Stimulated activated CD8-positive, alpha-beta memory T cell treated with anti-CD3 and anti-CD28 coated beads, Interleukin-4, amount 100 ng/mL, for 48 hours (primary cell): ENCODE measurements at places on chromosomes 5 and 9.

- DNase-seq = no peak
Measured at GRCh38 chr9:69046723-69047122, 11.2 kb downstream of the FXN start.

GRCh38 chr5:68055686-68056085 is 159.9 kb upstream of the PIK3R1 start:
- DNase-seq = no peak

DNA sequence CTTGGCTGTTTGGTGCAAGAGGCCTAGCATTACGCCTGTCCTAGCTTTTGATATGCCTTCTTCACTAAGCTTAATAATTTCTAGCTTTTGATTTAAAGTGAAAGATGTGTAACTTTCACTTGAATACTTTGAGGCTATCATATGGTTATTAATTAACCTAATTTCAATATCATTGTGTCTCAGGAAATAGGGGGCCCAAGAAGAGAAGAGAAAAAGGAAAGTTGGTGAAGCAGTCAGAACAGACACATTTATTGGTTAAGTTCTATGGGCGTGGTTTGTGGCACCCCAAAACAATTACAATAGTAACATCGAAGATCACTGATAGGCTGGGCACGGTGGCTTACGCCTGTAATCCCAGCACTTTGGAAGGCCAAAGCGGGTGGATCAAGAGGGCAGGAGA is 40.9 kb upstream of the F2RL2 start:
- no peak for DNase-seq

DNA sequence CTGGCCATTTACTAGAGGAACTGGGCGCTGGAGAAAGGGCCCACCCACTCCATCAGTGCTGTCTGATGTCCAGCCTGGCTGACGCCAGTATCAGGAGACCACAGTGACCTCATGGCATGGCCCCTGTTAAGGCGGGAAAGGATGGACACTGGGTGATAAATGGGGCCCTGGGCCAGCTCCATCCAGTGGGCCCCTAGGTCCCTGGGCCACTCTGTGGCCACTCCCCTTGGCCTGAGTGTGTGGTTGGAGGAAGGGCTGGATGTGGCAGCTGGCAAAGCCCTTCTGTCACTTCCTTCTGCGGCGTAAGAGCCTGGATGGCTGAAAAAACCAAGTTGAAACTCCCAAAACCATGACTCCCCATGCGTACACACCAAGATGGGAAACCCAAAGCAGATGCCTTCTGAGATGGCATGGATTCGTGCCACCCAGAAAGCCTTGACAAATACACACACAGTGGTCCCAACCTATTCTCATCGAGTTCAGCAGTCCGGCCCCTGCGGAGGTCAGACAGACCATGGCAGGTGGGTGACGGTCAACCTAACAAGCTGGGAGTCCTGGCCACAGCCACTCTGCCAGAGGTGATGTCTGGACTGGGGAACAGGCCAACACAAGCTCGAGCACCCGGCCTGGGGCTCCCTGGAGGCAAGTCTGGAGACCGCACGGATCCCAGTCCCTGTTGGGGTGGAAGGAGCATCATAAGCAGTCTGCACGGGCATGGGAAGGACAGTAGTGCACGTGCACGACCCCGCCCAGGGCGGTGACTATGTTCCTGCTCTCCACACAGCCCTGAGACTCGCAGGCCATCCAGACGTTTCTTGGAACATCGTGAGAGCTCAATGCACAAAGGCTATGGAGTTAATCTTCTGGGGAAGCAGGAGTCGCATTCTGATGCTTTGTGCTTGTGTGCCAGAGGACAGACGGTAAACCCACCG is 45.2 kb upstream of the NOTCH1 start:
- no peak for DNase-seq

DNA sequence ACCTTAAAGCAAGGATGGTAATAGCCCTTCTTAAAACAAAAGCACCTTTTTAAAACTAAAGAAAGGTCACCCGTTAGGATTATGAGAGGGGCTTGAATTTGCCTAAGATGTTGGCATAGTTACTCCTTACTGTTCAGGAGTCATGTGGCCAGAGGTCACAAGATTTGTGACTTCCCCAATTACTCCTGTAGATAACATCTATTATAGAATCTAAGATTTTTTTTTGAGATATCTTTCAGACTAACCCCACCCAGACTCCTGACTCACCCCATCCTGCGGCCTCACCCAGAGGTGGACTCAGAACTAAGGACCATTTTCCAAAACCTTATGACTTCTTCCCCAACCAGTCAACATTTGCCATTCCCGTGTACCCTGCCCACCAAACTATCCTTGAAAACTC is 2.4 kb downstream of the CD180 start:
- DNase-seq = no peak

GRCh38 chr5:107980923-107981692 is 310.4 kb upstream of the EFNA5 start:
- DNase-seq = no peak

DNA sequence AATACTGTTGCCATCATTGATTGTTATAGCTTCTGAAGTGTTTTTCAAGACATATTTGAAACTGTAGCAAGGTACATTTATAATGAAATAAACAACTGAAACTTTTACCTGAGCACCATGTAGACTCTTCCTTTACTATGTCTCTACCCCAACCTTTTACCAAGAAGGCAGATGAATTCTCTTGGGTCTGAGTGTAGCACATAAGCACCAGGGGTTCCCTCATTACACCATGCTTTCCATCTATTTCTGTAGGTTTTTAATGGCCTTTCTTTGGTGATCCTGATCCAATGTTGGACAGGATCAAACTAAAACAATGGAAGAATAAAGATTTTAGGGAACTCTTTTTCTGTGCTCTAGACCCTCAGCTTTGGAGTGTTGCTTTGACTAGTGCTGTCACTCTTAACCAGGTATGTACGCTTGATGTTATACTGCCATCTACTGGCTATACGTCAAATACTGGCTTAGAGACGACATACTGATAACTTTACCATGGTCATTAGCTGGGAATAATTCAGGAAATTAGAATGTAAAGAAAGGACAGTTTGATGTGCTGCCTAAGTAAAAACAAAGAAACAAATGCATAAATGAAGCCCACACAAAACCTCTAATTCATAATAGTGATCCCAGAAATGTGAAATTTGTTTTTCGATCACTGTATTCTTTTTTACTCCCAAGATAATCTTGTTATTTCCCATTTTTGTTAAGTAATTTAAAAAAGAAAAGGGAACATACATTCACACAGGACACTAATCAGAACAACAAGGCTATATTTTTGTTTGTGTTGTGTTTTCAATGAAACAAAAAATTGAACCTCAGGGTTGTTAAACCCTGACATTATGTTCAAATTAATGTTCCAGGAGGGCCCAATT is 30.7 kb downstream of the IFNW1 start:
- DNase-seq = no peak

- no peak for DNase-seq
Measured at GRCh38 chr5:154794525-154795234, 39.5 kb downstream of the LARP1 start.

GRCh38 chr9:15138357-15138686 is 168.7 kb downstream of the TTC39B start:
- DNase-seq = no peak

DNA sequence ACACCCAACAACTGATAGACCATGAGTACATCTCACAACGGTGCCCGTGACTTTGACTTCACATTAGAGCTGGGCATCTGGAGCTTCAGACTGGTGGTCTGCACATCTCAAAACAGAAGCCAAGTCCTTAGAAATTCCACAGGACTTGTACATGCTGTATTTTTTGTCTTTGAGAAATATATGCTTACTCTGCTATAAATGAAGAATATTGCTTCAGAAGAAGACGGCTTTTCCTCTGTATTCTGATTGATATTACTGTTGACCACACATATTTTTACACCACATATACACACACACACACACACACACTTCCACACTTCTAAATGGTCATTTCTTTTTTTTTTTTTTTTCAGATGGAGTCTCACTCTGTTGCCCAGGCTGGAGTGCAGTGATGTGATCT is 338.3 kb upstream of the KIF2A start:
- DNase-seq = no peak

- DNase-seq = no peak
Measured at GRCh38 chr9:87850391-87850790, 32.3 kb upstream of the SPATA31E1 start.

DNA sequence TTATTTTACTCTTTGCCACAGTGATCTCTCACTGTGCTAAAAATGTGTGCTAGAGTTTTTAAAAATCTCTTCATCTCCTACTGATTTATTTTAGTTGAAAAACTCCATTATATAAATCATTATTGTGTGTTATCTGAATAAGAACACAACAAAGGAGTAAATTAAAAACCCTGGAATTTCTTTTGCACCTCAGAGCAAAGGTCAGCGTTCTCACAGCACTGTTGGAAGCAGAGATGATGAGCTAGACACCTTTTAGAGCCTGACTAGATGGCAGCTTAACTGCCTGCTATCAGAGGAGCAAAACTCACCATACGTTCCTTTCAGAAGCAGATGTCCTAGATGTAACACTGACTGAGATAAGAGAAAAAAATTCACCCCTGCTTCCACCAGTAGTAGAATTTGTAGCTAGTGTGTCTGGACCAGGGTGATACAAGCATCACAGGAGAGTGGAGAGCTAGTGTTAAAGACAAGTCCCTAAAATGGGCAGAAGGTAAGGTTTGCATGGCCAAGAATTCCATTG is 147.1 kb downstream of the ENTREP1 start:
- DNase-seq = no peak

GRCh38 chr9:137277329-137278041 is at the start of gene TOR4A:
TSS of gene TOR4A (plus strand) at chr9:137277726. CDS start at chr9:137278690, 964 bp downstream.
- peak; percentile 68 for DNase-seq

GRCh38 chr9:132732326-132733259 is 62.3 kb downstream of the GTF3C4 start:
- no peak for DNase-seq

GRCh38 chr5:88556406-88556805 is 287.8 kb upstream of the TMEM161B start:
- DNase-seq = no peak

DNA sequence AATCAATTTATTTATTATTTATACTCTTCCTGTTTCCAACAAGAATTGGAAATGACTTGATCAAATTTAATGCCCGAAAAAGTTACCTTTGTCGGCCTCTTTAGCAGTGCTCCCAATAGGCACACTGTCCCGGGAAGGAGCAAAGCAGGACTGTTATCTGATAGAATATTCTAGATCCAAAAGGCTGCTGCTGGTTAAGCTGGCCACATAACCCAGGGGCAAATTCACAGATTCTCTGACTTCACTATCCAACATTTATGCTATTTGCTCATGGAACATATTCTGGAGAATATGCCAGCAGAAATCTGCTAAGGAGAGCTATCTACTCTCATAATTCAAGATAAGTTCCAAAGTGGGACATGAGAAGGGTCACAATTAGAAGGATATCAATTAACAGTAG is 100.2 kb upstream of the DMAC1 start:
- DNase-seq = no peak

GRCh38 chr5:56146674-56147073 is 86.5 kb downstream of the ANKRD55 start:
- DNase-seq = no peak

GRCh38 chr9:89426384-89426961 is 71.4 kb downstream of the SEMA4D start:
- DNase-seq = peak; percentile 73

- DNase-seq = peak; percentile 83
Measured at GRCh38 chr9:85425153-85425611, 316.6 kb downstream of the AGTPBP1 start.

DNA sequence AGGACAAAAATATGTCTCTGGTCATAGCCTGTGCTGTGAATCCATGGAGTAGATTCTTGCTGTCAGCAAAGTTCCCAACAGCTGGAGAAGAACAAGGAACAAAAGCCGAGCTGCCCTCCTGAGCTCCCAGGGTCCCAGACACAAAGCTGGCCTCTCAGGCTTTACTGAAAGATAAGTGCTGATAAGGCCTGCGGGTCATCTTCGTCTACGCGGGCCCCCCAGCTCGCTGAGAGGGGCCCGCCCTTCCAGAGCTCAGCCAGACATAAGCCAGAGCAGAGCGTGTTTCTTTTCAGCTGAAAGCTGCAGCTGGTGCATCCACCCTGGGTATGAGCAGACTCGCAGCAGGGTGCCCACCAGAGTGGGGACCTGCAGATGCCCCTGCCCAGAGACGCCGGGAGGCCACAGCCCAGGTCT is 84.7 kb downstream of the HSD17B3 start:
- no peak for DNase-seq

DNA sequence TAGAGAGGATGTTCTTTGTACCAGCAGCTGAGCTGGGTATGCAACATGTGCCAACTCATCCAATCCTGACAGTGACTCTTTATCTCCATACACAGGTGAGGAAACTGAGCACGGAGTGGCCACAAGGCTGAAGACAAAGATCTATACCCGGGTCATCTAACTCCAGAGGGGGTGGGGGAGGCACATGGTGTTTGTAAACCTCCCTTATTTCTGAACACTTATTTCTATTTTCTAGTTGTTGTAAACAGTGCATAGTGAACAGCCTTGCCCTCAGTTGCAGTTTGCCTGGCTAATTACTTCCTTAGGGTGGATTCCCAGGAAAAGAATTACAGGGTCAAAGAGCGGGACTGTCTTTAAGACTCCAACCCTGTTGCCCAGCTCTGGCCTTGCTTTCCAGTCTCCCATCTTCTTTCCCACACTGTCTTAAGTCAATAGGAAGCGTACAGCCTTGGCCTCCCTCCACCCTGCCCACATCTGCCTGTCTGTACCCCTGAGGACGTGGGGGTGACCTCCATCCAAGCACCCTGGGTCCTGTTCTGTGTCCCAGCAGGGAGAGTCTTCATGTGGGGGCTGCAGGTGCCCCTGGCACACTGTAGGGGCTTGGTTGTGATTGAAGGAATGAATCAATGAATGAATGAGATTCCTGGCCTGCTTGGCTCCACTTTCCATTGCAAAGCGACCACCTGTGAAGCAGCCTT is 13.2 kb upstream of the FIBCD1 start:
- no peak for DNase-seq

GRCh38 chr9:87259543-87260518 is 237.8 kb upstream of the DAPK1 start:
- no peak for DNase-seq

GRCh38 chr5:14838396-14839319 is 32.9 kb downstream of the ANKH start:
- DNase-seq = no peak

- no peak for DNase-seq
Measured at GRCh38 chr9:97756991-97757390, 59.9 kb upstream of the XPA start.

GRCh38 chr5:54282876-54283275 is 27.5 kb downstream of the ARL15 start:
- DNase-seq = no peak

GRCh38 chr5:133751421-133751820 is 139.1 kb upstream of the FSTL4 start:
- no peak for DNase-seq

- DNase-seq = no peak
Measured at GRCh38 chr5:95027151-95027721, 257.7 kb downstream of the MCTP1 start.

GRCh38 chr5:97547999-97548738 is 365.1 kb upstream of the RIOK2 start:
- DNase-seq = no peak
